ENCODE measurements at places on chromosomes 6 and 20. TPM values are rescaled to one million over a fixed set of nuclear protein-coding genes. Genes with fewer than 3 reads are reported as not detected.

GRCh38 chr20:48214601-48215000 is 429.3 kb upstream of the SULF2 start:
- DNase-seq: no peak

DNA sequence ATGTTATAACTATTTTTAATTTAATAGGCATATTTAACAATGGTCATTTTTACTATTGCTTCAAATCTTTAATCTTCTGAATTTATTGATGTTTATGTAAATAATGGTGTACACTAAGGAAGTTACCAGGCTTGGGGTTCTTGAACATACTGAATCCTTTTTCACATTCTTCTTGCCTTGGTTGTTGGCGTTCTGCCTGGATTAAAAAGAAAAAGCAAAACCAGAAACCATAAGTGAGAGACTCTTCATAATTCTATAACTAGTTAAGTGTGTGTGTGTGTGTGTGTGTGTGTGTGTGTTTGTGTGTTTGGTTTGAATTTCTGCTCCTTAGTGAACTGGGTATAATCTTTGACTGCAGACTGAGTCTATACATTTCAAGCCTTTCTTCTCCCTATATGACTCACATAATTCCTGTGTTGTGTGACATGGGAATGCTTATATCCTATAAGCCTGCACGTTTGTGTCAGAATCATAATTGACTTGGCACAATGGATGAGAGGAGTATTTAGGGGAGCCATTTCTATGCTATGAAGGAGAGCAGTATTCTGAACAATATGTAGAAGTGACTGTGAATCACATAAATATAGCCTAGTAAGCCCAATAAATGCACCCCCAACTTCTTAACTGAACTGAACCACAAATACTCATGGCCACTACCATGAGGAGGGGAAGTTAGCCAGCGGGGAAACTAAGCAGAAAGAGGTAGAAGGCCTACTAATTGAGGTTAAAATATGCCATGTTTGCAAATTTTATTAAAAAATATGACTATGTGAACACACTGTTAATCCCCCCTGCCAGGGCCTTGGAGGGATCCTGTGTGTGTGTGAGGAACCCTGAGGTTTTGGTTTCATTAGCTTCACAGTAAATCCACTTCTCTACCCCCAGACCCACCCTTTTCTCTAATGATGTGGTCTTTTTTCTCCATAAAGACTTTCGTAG is 425.5 kb downstream of the BCKDHB start:
- DNase-seq: no peak

DNA sequence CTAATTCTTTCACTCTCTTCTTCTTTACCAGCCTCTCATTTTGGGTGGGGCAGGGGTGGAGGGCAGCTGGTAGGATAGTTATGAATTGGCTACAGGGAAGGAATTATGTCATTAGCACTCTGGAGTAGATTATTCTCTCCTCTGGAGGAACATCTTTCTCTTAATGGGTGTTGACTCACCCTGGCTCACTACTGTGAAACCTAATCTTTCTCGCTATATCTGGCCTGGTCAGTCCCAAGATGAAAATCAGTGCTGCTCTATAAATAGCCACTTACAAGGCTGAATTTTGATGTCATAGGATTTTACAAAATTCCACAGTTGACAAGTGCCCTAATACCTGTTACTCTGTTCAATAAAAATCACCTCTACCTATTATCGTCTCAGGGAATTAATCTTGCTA is 151.3 kb downstream of the COL9A1 start:
- no peak for DNase-seq

- DNase-seq: peak; percentile 71
Observed at GRCh38 chr6:33126101-33126714, 50.4 kb downstream of the HLA-DPB1 start.

GRCh38 chr6:156407334-156407733 is 369.8 kb upstream of the ARID1B start:
- DNase-seq: no peak

GRCh38 chr20:1897965-1898464 is 2.8 kb downstream of the SIRPA start:
- DNase-seq: no peak

GRCh38 chr20:34712525-34713192 is 8.5 kb downstream of the TP53INP2 start:
- no peak for DNase-seq

- DNase-seq: no peak
Observed at GRCh38 chr6:127877231-127877630, 23.6 kb downstream of the THEMIS start.

DNA sequence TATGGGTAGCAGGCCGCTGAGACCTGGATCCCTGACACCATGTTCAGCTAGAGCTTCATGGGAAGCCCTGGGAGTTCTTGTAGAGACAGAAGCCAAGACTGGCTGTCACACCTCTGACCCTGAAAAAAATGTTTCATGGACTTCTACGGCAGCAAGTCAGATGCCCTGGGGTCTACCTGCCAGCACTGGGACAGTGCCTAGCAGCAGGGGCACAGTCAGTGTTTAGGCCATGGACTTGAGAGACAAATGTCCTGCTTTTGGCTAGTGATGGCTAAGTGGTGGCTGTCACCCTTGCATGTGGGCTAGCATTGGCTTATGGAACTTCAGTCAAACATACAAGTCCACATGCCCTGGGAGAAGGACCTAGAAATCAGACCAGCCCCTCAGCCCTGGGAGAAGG is 41.3 kb upstream of the SSTR4 start:
- DNase-seq: no peak

- DNase-seq: no peak
Observed at GRCh38 chr6:152099446-152100182, 292.1 kb downstream of the ESR1 start.

DNA sequence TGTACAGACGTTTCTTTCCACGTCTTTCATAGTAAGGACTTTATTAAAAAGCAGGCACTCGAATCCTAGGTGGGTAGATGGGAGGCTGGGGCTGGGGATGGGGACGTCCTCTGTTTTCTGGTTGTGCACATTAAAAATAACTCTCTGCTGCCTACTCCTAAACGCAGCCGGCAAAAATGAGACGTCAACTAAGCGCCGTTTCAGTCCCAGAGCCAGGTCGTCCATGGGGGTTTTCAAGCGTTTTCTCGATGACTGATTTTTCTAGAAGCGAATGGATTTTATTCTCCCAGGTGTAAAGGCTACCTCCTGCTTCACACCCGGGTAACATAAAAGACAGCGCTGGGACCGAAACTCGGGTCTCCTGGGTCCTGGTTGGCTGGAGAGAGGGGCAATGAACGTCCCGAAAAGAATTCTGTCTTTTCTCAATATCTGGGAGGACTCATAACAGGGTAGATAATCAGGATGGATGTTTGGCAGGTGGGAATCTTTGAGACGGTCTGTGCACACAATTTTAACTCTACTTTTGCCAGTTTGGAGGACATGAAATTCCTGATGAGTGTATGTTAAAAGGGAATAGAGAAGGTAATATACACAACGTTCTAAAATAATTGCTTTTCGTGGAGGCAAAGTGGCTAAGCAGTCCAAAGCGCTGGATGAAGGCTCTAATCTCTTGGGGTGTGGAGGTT is 25.2 kb downstream of the GPX6 start:
- DNase-seq: no peak

DNA sequence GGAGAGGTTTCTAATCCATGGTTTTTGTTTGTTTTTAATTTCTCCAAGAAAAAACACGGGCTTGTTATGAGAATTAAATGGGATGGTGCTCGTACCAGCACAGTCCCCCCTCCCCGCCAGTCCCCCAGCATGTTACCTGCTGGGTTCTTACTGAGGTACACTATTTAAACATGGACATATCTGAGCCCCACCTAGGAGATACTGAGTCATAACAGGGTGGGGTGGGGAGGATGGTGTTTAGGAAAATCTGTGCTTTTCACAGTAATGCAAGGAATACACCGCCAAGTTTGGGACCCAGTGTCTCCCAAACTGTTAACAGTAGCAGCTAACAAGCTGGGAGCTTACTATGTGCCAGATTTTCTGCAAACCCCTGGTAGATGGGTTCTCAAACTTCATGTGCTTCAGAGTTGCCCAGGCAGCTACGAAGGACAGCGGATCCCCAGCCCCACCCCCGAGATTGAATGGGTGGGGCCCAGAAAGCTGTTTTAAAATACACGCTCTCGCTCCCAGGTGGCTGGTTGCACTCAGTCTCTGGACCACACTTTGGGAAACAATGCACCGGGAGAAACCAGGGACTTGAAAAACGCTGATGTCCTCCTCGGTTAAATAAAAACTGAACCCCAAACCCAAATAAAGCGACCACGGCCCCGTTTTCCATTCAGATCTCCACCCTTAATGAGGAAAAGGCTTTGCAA is 995 bp downstream of the ZFP64 start:
- DNase-seq: no peak

DNA sequence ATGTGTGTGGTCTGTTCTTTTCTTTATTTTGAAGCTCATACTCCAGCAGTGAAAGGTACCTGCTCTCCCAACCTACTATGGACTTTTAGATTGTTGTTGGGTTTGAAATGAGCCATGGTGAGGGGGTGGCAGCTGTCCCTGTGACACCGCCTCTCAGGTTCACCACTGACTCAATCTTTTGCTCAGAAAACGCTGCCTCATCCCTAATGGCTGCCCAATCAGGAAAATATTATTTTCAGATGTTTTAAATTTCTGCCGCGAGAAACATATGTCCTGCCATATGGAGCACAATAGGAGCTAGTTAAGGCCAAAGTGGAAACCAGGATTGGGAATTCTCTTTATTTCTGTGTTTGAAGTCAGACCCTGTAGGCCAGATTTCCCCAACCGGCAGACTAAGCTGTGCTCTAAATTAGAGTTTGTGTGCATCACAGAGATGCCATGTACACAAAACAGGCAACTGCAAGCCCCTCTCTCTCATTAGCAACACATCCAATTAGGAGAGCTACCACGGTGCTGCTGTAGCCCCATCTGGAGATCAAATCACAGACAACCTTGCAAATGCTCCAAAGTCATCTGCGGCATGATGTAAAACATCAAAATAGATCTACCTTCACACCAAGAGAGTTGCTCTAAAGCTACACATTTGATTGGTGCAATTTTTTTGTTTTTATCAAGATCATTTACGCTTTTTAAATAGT is 144.1 kb upstream of the BACH2 start:
- no peak for DNase-seq

- no peak for DNase-seq
Observed at GRCh38 chr6:143223895-143224294, 163.2 kb downstream of the AIG1 start.

GRCh38 chr6:38173909-38174308 is 354.4 kb downstream of the ZFAND3 start:
- DNase-seq: no peak

DNA sequence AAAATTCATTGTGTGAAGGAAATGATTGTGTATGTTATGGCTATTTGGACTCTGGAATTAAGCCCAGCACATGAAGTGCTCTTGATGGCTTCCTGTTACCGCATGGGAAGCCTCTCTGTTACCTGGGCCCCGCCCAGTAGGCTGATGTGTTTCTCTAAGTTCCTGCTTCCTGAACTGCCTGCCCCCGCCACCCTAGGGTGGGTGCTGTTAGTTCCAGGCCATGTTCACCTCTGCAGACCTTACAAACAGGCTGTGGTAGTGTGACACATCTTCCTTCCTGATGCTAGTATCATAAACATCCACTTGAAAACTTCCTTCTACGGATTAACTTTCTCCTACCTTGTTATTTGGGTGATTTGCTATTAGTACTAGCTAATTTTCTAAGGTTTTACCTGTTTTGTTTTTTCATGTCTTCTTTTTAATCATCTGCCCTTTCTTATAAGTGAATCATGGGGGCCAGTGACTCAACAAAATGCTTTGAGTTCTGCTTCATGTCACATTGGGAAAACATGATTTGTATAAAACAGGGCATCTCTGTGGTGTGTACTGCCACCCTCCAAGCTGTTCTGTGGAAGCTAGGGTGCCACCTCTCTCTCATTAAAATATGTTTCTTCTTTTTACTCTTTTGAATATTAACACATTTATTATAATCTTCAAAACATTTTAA is 40.6 kb downstream of the SH3BGRL2 start:
- peak; percentile 66 for DNase-seq

GRCh38 chr6:100103931-100104330 is 109.9 kb upstream of the MCHR2 start:
- DNase-seq: no peak

DNA sequence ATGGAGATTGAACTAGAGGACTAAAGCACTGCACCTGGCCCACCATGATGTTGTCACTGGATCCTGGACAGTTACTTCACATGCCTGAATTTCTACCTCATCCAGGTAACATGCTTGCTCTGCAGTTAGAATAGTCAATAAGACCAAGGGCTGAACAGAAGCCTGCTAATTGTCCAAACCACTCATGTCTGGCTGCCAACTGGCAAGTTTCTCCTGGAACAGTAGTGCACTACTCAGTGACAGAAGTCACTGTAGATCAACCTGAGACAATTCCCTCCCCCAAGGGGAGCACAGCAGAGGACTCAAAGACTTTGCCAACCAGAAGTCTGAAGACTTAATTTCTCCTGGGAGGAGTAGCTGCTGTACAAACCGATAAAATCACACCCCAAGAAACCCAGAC is 454.6 kb upstream of the MARCKS start:
- DNase-seq: no peak

- DNase-seq: no peak
Observed at GRCh38 chr20:19347943-19348456, 135.6 kb downstream of the SLC24A3 start.

DNA sequence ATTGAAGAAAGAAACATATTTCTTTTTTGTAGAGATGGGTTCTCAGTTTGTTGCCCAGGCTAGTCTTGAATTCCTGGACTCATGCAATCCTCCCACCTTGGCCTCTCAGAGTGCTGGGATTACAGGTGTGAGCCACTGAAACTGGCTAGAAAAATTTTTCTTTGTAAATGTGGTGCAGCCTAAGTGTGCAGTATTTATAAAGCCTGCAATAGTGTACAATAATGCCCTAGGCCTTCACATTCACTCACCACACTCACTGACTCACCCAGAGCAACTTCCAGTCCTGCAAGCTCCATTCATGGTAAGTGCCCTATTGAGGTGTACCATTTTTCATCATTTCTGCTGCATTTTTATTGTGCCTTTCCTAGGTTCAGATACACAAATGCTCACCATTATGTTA is 31.4 kb downstream of the NHSL1 start:
- no peak for DNase-seq

GRCh38 chr20:54113566-54113965 is 43.2 kb upstream of the BCAS1 start:
- DNase-seq: no peak

Gene VSX1
- polyA plus RNA-seq: not detected

Gene CGA
- not detected for polyA plus RNA-seq

Gene DNMT3B
- polyA plus RNA-seq: not detected

Gene KCNQ2
- not detected for polyA plus RNA-seq

Gene BPIFA1
- not detected for polyA plus RNA-seq

Gene BANF2
- polyA plus RNA-seq: not detected

Gene CST3
- 344 TPM for polyA plus RNA-seq

Gene TAAR1
- polyA plus RNA-seq: not detected

Gene SPAG4
- 4.1 TPM for polyA plus RNA-seq

Gene MRPL18
- 92.0 TPM for polyA plus RNA-seq

Gene RSPH3
- polyA plus RNA-seq: 7.2 TPM

Gene HLA-DQA2
- 0.17 TPM for polyA plus RNA-seq

Gene WFDC2
- 65.5 TPM for polyA plus RNA-seq

Gene LGSN
- not detected for polyA plus RNA-seq

Gene PNLDC1
- polyA plus RNA-seq: not detected

Gene GABRR2
- polyA plus RNA-seq: not detected

Gene POLH
- 1.8 TPM for polyA plus RNA-seq
